ENCODE measurements at places on chromosomes 3 and 15.

DNA sequence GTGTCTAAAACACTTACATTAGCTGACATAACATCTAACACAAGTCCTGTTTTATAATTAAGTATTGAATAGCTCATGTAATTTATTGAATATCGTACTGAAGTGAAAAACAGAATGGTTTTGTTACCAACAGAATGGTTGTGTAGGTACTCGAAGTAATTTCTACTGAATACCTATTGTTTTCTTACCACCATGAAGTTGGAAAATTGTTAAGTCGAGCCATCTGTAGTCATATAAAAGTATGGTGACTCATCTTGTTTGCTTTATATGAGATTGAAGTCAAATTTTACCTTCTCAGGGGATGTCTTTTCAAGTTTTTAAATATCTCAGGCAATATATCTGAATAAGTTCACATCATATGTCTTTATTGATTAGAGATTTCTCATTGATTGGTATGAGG, 37.6 kb downstream of the PIAS1 start:
- no peak for DNase-seq

- DNase-seq: no peak
These were observed 33.7 kb downstream of the BNC1 start for GRCh38 chr15:83250781-83251180.

DNA sequence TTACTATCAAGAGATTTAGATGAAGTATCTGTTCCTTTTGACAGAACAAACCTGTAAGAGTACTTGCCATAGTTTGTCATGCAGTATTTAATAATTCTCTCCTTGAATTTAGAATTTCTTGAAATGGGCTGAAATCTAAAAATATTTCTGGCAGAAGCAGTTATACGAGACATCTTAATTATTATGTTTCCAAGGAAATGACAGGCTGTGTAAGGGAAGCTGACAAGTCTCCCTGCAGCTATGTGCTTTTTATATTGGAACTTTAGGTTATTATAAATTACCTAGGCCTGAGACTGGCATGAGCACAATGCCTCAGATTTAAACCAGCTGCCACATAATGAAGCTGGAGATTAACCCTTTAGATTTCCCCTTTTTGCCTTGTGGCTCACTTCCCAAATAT, 365.0 kb upstream of the EPHA6 start:
- DNase-seq: no peak

- no peak for DNase-seq
These were observed 81.9 kb upstream of the ZNF280D start for GRCh38 chr15:56815247-56815646.

DNA sequence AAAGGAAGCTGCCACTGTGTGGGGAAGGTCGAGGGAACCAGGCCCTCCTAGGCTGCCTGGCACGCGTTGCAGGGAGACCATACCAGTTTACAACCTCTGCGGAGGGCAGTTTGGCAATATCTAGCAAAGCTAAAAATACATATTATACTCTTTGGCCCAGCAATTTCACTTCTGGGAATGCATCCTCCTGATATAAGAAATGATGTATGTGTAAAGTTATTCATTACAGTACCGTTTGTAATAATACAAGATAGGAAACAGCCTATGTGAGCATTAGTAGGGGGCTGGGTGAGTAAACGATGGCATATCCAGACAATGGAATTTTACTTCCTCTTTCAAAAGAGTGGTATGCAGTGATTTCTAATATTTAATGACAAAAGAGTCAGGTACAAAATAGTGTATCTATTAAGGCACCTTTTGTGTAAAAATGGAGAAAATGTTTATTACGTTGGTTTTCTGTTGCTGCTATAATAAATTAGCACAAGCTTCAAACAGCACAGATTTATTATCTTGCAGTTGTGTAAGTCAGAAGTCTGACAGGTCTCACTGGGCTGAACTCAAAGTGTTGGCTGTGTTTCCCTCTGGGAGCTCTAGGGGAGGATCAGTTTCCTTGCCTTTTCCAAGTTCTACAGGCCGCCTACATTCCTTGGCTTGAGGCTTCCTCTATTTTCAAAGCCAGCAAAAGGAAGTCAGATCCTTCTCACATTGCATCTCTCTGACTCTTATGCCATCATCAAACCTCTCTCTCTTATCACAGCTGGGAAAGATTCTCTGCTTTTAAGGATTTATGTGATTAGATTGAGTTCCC, 9.0 kb downstream of the APOD start:
- no peak for DNase-seq

GRCh38 chr15:91973481-91973880, 120.0 kb downstream of the SLCO3A1 start:
- no peak for DNase-seq

DNA sequence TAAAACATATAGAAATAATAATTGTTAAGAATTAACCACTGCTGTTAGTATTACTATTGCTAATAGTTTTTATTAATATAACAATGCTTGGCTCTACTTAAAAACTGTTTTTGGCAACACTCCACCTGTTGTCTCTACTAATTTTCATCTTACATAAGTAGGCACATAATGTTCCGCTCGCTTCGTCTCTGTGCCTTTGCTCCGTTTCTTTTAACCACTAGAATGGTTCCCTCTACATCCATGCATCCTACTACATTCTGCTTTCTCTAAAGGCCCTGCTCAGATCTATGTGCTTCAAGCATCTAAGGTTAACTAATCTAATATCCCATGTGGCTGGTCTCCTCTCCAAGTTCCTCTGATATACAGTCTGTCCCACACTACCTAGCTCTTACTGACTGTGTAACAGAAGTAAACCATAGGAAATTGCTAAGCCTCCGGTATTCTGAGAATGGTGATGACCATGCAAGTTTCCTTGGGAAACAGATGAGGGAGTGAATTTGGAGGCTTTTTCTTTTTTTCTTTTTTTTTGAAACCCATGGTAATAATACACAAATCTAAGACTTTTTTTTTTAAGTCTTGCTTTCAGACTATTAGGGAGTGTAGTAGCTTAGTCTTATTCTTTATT, 138.3 kb downstream of the P3H2 start:
- DNase-seq: no peak

DNA sequence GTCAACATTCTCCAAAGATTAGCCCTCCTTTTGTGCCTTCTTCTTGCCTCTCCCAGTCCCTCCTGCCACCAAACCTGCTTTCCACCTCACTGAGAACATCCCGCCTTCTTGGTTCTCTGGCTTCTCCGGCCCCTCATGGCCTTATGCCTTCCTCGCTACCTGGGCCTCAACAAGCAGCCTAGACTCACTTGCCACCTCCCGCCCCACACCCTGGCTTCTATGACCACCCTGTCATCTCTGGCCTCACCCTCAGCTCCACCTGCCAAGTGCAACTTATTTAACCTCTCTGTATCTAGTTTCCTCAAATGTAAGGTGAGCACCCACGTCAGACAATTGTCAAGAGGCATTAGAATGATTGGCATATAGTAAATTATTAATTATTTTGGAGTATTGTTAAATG, 68.8 kb upstream of the MEX3B start:
- no peak for DNase-seq

GRCh38 chr3:69364354-69364753, 21.5 kb downstream of the FRMD4B start:
- DNase-seq: no peak

DNA sequence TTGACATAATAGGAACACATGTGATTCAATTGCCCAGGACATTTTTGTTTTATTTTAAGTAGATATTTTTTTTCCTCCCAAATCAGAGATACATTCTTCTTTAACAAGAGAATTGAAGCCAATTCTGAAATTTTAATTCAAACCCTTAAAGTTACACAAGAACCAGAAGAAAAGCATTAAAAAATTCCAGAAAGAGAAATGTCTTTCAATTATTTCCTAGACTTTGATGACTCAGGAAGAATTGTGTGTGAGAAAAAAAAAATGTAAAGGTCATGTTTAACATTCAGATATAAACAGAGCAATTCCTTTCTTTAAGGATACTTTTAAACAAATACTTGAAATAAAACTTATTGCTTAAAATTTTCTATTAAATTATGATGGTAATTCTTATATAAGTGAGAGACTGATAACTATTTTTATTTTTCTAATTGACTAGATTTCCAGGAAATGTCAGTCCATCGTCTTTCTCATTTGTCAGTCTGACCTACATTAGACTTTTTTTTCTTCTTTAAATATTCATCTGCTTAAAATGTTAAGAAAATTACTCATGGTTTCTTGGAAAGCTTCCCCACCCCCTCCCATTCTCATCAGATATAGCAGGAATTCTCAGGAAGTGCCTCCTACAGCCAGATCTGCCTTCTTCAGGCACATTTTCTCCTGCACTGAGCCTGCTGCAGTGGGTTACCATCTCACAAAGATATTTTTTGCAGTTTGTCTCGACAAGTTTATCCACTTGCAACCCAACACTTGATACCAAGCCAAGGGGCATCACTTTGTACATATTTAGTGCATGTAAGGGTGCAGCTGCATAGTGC, 261.8 kb upstream of the CBLB start:
- no peak for DNase-seq

GRCh38 chr3:126517986-126518778, 609 bp upstream of the UROC1 start:
- no peak for DNase-seq

DNA sequence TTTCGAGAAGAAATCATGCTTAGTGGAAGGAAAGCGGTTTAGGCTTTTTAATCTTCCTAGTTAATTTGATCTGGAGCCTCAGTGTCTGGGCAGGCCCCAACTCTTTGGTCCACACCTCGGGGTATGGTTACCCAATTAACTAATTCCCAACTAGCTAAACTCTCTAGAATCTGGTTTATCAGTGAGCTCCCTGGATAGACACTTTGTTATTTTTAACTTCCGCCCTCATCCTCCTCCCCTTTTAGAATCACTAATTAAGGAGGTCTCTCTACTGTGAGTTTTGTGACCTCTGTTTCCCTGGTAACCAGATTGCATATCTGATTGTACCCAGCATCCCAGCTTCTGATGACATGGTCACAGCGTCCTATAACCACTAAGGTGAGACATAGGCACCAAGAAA, 112.2 kb downstream of the RARB start:
- DNase-seq: no peak

DNA sequence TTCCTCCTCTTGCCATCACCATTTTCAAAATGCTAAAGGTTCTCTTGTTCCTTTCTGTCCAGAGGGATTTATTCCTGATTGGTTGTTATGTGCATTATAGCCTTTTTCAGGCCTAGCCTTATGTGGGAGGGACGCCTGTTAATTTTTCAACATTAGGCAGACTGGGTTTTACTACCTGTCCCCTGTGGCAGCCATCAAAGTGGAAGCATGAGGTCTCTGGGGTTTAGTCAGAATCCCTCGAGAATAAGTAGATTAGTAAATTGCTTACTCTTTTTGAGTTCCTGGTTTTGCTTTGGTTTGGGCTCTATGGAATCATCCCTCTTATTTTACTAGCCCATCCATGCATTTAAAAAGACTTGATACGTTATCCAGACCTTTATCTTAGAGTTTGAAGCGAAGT, 32.4 kb downstream of the PAK2 start:
- DNase-seq: no peak

DNA sequence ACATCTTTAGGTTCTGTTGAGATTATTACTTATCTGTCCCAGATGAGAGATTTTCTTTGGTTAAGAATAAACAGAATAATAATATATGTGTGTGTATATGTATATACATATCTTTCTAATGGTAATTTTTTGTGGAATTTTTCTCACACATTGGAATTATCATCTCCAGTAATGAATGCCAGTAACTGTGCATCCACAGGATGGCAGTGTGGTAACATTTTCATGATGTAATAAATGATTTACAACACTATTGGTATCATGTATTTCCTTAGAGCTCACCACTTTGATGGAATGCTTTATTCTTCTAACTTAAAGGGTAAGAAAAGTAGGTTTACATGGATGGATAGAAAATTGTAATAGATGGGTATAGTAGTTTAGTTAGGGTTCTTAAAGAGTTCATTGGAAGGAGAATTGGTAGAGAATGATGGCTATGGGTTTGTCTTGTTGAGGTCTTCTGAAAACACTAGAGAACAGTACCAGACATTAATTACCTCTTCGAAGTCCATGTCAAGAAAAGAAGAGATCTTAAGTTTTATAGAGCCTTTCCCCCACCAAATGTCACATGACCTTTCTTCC, 78.1 kb downstream of the STT3B start:
- DNase-seq: no peak

DNA sequence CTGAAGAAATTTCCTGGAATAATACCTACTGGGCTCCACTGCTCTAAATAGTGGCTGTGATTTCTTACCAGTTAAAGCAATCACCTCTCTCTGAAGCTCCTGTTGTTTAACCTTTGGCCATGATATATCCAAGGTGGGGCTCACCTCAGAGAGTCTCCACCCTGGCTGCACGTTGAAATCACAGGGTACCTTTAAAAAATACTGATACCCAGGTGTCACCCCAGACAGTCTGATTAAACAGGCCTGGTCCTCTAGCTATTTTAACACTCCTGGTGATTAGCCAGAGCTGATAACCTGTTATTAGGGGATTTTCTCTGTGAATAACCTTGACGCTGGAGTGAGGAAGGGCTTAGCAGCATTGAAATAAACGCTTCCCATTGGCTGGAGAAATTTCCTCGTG, 22.3 kb upstream of the ZBTB38 start:
- DNase-seq: no peak

DNA sequence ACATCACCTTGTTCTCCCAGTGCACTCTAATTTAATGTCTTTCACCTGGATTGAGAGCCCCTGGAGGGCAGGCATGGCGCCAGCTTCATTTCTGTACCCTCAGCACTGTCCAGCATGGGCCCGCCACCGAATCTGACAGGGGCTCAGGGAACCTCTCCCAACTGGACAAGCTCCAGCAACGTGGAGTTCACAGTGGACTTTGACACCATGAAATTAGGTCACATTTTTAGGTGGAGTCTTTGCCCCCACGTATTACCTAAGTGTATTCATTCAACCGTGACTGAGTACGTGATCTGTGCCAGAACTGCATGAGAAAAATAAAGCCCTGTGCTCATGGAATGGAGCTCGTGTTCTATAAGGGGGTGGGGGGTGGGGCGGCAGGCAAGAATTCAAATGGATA, 94.1 kb upstream of the ATP2B2 start:
- DNase-seq: no peak

GRCh38 chr3:54557538-54558428, 370.1 kb downstream of the LRTM1 start:
- no peak for DNase-seq

DNA sequence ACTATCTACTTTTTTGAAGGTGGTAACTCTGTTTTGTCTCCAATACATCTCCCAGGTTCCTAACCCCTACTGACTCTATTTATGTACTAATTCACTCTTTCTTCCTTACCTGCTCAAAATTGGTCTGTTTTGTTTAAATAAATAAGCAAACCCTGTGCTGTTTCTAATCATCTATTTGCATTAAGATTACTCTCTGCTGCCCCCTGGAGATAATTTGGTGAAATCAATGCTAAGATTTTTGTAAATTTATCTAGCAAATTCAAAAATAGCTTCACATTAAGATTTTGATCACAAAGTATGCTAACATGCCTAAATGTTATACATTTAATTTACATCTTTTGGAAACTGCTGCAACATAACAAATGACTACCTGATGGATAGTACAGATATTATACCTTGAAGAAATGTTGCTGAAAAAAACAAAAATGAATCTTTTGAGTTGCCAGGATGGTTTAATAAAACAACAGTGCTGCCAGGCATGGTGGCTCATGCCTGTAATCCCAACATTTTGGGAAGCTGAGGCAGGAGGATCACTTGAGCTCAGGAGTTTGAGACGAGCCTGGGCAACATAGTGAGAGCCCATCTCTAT, 4.4 kb upstream of the CD200R1 start:
- no peak for DNase-seq

All from activated CD8-positive, alpha-beta memory T cell treated with anti-CD3 and anti-CD28 coated beads for 24 hours (primary cell).